ENCODE measurements at places on chromosomes 12 and 14.

DNA sequence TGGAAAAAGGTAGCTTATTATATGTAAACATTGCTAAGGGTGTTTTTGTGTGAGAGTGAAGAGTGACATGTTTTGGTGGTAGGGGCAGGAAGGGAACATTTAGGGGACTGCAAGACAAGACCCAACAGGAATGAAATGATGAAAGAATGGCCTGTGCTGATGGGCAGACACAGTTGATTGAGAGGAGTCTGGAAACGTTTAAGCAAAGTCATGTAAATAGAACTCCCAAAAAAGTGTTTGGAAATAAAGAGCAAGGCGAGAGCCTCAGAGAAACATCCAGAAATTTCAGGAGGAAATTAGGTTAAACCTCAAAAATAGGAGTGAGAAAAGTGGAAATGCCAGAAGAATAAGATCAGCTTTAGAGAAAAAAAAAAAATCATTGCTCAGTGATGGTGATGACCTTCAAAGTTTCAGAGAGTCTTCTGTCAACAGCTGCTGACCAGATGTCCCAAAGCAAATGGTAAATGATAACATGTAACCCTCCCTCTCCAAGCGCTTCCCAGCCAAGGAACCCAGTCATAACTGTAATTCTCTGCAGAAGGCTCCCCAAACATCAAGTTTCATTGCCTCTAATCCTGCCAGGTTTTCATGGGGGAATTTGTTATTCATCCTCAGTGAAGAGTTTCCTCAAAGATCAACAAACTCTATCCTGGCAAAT is 223.2 kb upstream of the FAR2 start:
- no peak for DNase-seq

DNA sequence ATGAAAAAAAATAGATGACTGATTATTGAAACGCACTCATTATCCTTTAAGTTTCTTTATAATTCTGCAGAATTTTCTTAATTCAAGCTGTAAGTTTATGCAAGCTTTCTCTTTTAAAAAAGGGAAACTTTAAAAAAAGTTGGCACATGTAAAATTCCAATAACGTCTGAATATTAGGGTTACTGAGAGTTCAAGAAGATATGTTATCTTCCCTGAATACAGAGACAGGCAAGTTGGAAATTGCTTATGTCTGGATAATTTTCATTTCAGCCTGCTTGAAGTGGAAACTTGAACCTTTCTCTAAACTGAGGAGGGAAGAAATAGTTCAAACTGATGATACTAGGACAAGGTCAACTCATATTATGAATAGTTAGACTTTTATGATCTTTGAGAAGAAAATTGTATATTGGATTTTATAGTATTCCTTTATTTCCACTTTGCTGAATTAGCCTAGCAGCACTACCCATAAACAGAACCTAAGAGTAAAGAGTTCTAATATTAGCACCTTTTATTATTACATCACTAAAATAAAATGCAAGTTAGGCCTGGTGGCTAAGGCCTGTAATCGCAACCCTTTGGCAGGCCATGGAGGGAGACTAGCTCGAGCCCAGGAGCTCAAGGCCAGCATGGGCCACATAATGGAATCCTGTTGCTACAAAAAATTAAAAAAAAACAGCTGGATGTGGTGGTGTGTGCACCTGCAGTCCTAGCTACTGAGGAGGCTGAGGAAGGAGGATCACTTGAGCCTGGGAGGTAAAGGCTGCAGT is 288.0 kb downstream of the TRHDE start:
- no peak for DNase-seq

GRCh38 chr14:93732524-93732923 is 55.8 kb downstream of the PRIMA1 start:
- DNase-seq, result no peak

- DNase-seq, result no peak
Observed at GRCh38 chr14:30621354-30621939, 672 bp upstream of the SCFD1 start.

GRCh38 chr14:56059054-56059453 is 59.2 kb upstream of the PELI2 start:
- DNase-seq, result no peak

GRCh38 chr14:49550286-49551184 is 35.6 kb downstream of the RPS29 start:
- no peak for DNase-seq

- no peak for DNase-seq
Observed at GRCh38 chr14:100738704-100739131, 12.0 kb downstream of the DLK1 start.

- no peak for DNase-seq
Observed at GRCh38 chr12:110684312-110684836, 4.5 kb downstream of the HVCN1 start.

DNA sequence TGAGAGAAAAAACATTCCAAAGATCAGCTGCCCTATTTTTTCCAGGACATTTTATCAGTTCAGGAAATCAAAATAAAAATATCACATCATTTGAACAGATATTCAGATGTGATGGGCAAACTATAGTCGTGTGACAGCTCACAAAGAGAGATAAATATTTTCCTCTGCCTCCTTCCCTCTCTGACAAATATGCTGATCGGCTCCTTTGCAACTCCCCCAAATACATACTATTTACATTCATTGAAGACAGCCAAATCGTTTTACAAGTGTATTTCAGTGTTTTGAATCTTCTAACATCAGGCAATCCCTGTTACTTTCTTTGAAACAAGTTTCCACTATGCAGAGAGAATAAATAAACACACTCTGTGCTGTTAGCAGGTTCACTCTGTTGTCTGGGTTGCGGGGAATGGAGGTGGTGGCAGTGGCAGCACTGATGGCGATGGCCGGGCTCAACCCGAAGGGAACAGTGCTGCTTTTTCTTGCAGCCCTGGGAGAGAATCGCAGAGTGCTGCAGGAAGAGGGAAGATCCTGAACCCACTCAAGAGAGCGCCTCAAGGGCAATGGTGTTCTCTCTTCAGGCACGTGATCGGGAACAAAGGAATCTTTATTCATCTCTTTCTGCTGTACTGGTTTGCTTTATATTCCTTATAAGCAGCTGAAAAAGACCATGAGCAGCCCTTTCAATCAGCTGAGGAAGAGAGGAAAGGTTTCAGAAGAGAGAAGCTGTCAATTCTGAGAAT is 142.5 kb downstream of the PHLDA1 start:
- DNase-seq, result no peak

DNA sequence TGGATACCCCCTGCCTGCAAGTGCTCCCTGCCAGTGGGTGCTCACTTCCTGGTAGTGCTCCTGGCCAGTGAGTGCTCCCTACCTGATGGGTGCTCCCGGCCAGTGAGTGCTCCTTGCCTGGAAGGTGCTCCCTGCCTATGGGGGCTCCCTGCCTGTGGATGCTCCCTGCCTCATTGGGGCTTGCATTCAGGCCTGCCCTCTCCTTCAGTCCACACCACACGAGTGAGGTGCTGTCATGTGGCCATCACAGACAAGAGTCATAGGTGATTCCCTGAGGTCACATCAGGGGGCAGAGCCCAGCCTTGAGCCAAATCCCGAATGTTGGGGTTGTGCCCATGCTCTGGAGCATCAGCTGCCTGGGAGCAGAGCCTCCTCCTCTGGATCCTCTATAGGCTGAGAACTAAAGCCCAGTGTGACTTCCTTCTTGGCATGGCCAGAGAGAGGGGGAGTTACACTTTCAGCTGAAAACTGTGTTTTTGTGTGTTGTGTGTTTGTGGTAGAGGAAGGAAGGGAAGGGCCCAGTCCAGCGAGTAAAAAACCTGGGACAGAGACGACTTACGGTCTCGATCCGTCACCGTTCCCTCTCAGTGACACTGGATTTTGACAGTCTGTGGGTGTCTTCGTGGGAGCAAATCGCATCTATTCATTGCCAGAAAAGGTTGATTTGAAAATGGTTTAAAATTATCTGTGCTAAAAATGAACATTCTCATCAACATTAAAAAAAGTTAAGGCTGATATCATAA is 136.0 kb downstream of the ADGRD1 start:
- no peak for DNase-seq

DNA sequence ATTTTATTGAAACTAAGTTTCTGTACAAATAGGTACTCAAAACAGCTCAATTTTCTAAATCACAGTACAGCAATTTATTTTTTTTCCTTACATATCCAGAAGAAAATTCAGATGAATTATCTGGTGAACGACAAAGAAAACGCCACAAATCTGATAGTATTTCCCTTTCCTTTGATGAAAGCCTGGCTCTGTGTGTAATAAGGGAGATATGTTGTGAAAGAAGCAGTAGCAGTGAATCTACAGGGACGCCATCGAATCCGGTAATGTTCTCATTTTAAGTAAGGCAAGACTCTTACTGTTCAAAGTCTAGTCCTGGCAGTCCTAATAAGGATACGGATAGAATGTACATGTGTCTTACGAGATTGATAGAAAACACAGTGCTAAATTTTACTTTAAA is 20.7 kb downstream of the MDM2 start:
- DNase-seq, result no peak

- no peak for DNase-seq
Observed at GRCh38 chr14:25048170-25049016, 1.6 kb downstream of the STXBP6 start.

DNA sequence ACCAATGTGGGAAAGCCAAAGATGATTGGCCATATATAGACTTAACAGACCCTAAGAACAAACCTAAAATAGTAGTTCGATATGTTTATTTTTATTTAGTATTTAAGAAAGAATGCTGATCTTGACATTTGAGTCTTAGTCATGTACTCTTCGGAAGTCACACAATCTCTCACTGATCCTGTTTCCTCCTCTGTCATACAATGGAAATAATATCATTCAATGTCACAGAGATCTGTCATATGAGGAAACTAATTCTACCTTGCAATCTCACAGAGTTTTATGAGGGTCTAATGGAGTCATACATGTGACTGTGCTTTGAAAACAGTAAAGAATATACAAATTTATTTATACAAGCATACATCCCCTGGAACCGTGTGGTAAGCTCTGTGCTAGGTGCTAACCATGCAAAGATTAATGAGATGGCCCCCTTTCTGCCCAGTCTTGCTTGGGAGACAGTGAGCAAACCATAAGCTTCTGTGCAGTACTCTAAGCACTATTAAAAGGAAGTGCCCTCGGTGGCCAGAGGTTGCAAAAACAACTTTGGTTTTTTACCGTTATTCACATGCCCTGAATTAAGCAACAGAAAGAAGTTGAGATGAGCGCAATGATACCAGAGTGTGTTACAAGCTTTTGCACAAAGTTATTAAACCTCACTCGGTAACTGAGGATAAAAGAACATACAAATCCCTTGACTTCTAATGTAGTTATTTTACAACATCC is 1.7 kb upstream of the LIN7A start:
- no peak for DNase-seq

- no peak for DNase-seq
Observed at GRCh38 chr12:638953-639557, 24.2 kb downstream of the NINJ2 start.

- DNase-seq, result peak; percentile 31
Observed at GRCh38 chr12:127677537-127678131, 589.3 kb upstream of the TMEM132C start.

GRCh38 chr14:24211311-24211710 is 2.0 kb downstream of the CHMP4A start:
- no peak for DNase-seq
